ENCODE measurements at places on chromosomes 3 and 15.

DNA sequence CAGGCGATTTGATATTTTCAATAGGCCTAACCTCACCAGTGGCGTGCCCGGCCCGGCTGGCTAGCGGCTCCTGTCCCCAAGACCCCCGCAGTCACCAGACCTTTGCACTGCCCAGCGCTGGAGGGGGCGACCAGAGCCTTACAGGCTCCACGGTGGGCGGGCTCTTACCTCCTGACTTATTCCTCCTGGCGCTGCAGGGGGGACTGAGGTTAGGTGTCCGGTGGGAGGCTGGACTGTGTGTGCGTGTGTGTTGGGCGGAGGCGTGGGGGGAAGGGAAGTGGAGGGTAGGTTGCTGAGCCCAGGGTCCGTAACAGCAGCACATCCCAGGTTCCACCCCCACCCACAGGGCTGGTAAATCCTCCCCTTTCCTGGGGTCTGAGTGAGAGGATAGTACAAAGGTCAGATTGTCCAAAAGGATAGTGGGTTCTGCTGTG lies 27.5 kb upstream of the THRB start:
- no peak for DNase-seq

DNA sequence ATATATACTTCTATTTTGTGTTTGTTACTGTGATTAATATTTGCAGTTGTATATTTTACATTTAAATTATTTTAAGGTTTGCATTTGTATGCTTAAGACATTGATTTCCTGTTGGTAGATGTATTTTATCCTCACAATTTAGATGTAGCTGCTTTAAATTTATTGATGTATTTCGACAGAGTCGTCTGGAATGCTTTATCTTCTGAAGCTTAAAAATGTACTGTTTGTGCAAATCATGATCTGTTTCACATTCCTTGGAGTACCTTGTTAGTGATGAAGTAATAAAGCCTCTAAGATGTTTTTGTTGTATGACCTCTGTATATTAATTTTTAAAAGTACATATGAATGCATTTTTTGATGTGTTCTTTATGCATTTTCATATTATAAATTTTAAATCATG lies 1.9 kb downstream of the CHD2 start:
- DNase-seq: no peak

DNA sequence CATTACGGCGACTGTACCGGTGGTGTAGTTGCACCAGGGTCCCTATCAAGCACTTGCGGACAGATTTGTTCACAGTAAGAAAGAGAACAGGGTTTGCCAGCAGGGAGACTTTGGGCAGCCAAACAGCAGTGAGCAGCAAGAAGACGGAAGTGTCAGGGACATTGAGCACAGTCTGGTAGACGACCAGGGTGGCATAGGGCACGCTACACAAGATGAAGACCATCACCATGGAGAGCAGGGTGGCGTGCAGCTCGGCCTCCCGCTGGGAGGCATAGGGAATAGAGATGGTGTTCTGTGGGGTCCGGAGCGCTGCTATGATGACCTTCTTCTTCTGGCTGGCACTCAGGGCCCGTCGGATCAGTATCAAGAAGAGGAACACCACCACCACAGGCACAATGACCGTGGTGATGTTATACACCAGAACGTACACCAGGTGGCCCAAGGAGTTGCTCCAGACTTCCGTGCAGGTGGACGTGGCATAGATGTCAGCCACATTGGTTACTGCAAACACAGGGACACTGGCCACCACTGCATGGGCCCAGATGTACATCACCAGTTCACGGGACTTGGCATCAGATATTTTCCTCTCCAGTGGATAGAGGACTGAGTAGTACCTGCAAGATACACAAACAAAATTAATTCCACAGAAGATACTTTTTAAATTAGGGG lies 19.1 kb upstream of the FSIP1 start:
- DNase-seq: peak; percentile 46

GRCh38 chr15:95816591-95816990 lies 513.9 kb upstream of the NR2F2 start:
- no peak for DNase-seq

GRCh38 chr3:98978068-98978811 lies 76.7 kb upstream of the DCBLD2 start:
- no peak for DNase-seq

DNA sequence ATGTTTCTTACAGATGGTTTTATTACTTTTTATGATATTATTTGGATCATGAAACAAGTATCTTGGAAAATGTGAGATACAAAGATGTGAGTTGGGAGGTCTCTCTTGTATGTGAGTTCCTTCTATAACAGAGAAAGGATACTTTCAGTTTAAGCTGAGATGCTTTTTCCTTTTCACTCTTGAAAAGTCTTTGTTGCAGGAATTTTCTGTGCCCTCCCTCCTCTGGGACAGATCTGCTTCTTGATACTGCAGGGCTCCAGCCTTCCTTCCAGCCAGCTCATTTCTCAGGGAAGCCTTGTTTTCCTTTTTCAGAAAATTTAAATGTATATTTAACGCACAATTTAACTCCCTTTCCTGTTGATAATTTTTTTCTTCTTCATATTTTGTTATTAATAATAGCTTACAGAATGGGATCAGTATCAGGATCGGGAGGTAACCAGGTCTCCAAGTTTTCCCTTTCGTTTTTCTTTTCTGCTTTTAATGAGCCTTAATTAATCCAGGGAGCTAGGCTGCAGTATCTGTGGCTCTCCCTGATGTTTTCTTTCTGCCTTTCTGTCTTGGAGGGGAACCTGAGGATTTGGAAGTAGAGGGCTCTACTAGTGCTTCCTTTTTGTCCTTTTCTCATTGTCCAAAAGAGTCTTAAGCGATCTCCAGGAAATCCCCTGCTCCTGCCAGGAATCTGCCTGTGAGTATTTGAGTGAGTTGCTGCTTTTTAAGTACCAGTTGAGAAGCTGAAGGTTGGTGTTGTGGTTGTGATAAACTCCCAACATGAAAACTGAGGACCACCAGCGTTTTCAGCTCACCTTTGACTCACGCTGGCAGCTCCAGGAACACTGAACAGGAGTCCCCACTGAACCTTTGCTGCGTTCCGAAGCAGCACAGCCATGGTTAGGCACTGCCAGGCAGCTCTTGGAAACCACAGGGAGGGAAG lies 105.7 kb downstream of the IGF1R start:
- DNase-seq: no peak

GRCh38 chr3:13894096-13894806 lies 14.4 kb upstream of the WNT7A start:
- DNase-seq: no peak

DNA sequence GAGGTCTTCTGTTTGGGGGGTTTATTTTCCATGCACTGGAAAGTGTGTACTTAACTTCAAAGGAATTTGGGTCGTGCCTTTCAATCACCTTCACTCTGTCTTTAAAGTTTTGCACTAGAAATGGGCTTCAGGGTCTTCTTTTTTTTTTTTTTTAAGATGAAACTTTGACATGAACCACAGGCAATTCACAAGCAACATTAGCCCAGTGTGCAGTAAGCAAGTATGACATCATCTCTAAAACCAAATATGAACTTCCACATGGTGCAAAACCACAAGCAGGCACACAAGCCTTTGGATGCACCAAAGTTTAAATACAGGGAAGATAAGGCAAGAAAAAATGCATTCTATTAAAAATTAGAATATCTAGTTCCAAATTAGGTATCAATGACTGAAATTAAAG lies 381.9 kb downstream of the ERC2 start:
- DNase-seq: no peak
